GM12878 (cell line): ENCODE measurements at places on chromosomes 6 and 20.

DNA sequence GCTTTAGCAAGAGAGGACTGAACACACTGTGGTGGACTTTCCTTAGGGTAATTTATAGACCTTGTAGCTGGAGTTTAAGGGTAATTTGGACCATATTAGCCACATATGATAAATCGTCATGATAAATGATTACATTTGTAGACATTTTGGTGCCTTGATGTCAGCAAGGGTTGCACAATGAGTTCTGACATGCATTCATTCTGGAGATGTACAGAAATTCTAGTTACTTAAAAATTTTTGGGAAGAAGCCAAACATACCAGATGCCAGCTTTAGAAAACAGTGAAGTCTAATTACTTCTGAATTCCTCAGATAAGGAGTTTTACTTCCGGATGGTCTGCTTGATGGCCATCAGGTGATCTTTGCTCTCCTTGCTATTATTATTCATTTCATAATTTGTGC lies 653.1 kb downstream of the TBC1D32 start:
- DNase-seq = no peak

GRCh38 chr20:20317621-20318364 lies 50.1 kb upstream of the INSM1 start:
- DNase-seq = no peak

DNA sequence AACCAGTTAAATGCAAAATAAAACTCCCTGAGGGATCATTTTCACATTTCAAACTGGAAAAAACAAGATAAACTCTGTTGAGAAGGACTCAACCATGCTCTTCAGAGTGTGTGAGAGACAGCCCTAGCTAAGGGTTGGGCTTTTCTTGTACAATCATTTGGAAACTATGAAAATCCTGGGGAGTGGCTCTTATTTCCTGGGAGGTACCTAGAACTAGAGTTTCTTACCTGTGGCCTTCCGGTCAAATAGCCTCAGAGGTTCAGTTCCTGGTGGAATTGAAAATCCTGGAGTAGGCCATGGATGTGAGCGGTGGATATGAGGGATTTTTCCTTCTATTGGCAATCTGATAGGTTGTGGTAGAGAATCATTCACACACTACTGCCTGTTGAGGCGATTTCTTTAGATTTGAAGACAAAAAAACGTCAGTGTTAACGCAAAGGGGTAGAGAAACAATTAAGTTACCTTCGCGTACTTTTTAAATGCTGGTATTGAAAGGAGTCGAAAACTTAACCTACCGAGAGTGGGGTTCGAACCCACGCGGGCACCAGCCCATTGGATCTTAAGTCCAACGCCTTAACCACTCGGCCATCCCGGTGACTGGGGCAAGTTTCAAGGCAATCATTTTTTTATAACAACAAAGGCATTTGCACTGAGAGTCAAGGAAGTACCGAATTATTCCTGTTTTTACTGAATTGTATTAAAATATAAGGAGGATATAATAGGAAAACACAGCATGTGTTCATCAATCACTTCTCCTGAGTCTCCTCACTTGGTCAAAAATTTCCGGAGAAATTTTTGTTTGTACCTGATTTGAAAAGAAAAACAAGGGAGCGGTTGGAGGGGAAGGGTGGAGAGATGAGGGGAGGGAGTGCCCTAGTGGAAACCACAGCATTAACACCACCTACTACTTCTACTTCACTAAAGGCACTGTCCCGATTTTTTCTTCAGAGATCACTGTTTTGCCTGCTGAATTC lies 191.3 kb downstream of the OR2B2 start:
- no peak for DNase-seq

GRCh38 chr6:159788753-159789376 lies 537 bp downstream of the TCP1 start:
- DNase-seq = no peak

- no peak for DNase-seq
Measured at GRCh38 chr6:142937986-142938385, 7.0 kb downstream of the HIVEP2 start.

- DNase-seq = no peak
Measured at GRCh38 chr6:93970684-93971083, 551.3 kb upstream of the EPHA7 start.

- DNase-seq = no peak
Measured at GRCh38 chr6:66897576-66897975, 1190.5 kb upstream of the EYS start.

DNA sequence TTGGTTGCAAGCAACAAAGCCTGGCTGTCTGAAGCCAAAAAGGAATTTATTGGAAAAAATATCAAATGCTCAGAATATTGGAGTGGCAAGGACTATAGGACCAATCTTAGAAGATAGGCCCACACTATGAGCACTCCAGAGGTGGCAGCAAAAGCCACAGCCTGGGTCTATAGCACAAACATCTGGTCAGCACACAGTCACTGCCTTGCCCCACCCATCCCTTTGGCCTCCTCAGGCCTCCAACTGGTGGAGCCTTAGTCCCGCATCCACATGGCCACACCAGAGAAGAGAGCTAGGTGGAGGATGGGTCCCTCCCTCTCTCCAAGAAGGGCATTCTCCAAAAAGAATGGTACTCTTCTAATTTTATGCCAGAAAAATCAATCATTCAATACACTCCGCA lies 14.0 kb downstream of the NUDT3 start:
- DNase-seq = no peak

GRCh38 chr6:11368760-11369159 lies 136.3 kb upstream of the NEDD9 start:
- no peak for DNase-seq

- DNase-seq = no peak
Measured at GRCh38 chr20:836190-836589, 2.7 kb downstream of the FAM110A start.

DNA sequence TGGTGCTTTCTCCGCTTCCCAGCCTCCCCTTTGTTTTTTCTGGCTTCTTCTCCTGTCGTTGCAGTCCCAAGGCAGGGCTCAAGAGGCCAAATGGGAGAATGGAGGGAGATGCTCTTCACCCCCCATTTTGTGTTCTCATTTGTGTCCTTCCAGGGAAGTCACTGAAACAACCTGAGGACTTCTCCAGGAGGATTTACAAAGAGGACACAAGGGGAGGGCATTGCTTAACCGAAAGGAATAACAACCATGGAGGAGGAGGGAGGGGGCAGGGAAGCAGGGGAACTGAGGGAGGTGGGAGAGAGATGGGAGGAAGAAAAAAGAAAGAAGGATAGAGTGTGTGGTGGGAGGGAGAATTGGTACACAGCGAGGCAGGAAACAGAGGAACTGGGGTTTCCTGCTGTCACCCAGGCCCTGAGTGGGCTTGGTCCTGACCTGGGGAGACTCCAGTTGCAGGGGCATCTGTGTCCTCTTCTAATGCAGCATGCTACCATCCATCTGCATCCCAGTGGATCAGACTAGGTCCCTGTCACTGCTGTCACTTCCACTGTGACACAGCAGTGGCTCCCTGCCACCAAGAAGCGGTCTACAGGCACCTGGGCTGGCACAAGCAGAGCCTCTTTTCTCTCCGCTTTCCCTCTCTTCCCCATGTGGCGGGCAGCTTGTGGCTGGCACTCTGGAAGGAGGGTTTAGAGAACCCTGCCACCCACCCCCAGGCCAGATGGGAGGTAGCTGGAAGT lies 17.1 kb upstream of the MLN start:
- no peak for DNase-seq

DNA sequence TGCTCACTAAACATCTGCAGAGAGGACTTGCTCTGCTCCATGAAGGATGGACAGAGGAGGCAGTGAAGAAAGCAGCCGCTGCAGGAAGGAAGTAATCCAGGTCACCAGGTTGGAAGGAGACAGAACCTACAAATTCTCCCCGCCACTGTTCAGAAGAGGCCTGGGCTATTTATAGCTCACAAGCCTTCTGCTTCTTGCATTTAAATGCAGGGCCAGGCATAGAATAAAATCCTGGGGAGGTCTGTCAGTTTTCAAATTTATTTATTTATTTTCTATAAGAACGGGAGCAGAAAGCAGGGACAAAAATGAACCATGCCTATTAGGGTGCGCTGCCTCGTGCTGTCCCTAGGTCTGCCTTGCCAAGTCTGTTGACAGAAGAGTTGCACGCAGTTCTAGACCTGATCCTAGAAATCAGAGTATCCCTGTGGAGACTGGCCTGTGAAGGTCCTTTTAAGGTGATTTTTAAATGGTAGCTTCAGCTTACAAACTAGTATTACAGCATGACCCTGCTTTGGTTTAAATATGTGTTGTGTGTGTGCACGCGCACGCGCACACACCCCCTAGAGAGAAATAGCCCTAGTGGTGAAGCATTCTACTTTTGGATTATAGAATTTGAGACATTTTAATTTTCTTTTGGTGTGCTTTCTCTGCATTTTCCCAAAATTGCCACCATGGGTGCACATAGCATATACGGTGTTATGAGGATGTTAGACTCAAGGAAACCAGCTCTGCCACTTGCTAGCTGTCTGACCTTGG lies 19.5 kb downstream of the RIMS4 start:
- DNase-seq = no peak

- DNase-seq = no peak
Measured at GRCh38 chr20:40317156-40317790, 371.8 kb downstream of the MAFB start.

- no peak for DNase-seq
Measured at GRCh38 chr20:61807471-61808160, 258.1 kb downstream of the TAF4 start.

- DNase-seq = no peak
Measured at GRCh38 chr6:108841377-108841855, 6.8 kb upstream of the ARMC2 start.

GRCh38 chr6:4350567-4351519 lies 215.5 kb upstream of the ECI2 start:
- no peak for DNase-seq

GRCh38 chr6:101668496-101669030 lies 275.1 kb downstream of the GRIK2 start:
- DNase-seq = no peak

- DNase-seq = no peak
Measured at GRCh38 chr6:12472601-12473038, 182.5 kb downstream of the EDN1 start.

- DNase-seq = no peak
Measured at GRCh38 chr6:131758920-131759319, 48.1 kb upstream of the CTAGE9 start.

DNA sequence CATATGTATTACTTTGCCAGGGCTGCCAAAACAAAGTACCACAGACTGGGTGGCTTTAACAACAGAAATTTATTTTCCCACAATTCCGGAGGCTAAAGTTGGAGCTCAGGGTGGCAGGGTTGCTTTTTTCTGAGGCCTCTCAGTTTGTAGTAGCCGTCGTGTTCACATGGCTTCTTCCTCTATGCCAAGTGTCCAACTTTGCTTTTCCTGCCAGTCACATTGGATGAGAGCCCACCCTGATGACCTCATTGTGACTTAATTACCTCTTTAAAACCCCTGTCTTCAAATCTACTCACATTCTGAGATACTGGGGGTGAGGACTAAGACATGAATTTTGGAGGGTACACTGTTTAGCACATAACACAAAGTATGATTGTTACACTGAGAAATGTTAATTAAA lies 9.9 kb upstream of the ECT2L start:
- DNase-seq = no peak

DNA sequence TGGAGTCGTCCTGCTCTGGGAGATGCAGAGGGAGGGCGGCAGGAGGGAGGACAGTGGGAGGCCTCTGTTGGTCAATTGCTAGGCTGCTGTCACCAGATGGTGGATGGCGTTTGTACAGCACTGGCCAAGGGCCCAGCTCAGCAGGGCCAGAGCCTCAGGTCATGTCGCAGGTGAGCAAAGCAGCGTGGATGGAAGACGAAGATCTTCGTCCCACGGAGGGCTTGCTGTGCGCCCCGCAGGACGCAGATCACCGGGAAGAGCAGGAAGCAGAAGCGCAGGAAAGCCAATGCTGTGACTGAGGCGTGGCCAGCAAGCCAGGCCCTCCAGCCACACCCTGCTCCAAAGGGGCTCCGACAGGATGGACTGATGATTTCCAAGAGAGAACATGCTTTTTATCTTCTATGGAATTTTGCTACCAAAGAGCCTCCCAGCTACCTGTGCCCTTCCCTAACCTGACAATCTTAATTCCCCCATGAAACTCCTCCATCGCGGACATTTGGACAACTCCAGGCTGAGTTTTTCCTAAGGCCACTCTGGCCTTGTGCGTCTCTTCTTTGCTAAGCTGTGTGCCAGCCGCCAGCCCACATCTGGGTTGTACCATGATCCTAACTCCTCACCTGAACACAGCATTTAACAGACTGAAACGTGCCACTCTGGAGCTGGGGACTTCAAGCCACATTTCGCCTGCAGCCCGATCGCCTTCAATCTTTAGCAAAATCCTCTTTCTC lies 3.5 kb upstream of the SLCO4A1 start:
- DNase-seq = no peak

- DNase-seq = no peak
Measured at GRCh38 chr20:2864626-2865025, 8.7 kb upstream of the PTPRA start.

GRCh38 chr20:48697845-48698491 lies 129.8 kb downstream of the PREX1 start:
- DNase-seq = no peak
